ENCODE measurements at places on chromosomes 2 and 18.

- no peak for DNase-seq
Observed at GRCh38 chr2:192197357-192197756, 2.6 kb upstream of the TMEFF2 start.

DNA sequence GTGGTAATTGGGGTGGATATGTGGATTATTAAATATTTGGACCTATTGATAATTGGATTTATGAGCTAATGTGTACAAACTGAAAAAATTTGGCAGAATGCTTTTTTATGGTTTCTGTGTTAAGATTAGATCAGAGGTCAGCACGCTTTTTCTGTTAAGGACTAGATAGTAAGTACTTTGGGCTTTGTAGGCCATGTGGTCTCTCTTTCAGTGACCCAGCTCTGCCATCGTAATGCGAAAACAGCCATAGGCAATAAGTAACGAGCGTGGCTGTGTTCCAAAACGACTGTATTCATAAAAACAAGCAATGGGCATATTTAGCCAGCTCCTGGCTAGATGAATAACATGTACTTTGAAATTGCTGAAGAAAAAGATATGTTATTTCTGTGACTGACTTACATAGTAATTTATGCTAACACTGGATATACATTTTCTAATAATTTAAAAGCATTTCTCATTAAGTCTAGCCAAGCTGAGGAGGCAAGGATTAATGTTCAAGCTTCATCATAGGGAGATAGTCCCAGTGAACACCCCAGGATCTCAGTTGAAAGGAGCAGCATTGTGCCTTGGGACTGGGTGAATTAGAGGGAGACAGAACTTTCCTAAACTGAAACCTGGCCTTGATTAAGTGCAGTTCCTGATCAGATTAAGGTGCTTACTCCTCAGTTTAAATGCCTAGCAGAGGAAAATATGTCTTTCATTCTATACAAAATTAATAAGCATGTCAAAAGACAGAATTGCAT, 20.0 kb downstream of the CCDC138 start:
- DNase-seq: no peak

- no peak for DNase-seq
Observed at GRCh38 chr2:45583977-45584376, 27.1 kb downstream of the SRBD1 start.

DNA sequence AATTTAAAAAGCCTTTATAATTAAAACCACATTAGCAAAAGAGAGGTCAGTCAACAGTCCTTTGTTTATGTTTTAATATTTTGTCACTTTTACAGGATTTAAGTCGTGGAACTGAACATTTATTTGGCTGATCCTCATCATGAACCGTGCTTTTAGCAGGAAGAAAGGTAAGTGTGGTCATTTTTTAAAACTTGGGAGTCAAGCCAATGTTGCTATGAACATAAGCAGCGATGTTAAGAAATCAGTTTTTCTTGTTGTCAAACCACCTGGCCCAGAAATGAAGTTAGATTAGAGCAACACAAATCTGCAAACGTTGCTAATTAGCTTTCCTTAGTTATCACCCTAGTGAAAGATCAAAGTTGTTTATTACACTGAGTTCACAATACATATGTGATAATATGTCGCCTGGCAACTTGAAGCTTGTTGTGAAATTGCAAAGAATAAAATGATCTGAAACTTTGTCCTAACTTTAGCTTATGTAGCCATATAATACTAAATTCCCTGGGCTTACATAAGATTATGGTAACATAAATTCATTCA, 186.0 kb downstream of the GULP1 start:
- no peak for DNase-seq

- DNase-seq: no peak
Observed at GRCh38 chr2:108348816-108349570, 28.8 kb upstream of the SULT1C4 start.

DNA sequence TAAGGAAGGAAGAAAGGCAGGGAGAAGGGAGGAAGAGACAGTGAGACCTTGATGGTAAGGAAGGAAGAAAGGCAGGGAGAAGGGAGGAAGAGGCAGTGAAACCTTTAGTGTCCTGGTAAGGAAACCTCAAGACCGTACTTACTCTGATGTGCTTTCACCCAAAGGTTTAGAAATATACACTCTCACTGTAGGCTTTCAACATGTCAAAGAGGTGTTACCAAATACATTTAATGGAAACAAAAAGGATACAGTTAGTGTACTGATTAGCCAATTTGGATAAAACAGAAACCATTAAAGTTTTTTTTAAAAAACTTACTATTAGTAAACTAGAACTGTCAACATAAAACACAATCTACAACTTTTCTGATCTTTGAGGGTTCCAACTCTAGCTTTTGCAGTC, 7.1 kb downstream of the FBXO15 start:
- DNase-seq: no peak

DNA sequence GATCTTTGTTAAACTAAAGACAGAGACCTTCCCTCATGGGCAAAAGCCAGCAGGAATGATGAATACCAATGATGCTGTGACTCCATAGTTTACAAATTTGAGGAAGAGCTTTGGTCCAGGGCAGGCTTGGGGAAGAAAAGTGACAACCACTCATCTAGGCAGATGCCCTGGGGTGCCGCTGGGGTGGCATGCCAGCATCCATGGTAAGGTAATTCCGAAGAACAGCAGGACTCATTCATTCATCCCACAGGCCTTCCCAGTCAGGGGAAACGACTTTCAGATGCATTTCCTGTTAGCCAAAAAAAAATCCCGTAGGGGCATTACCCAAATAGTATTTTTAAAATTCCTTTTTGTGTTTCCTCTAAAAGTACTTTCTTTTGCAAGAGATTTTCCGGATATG, 180.7 kb upstream of the SERPINE2 start:
- DNase-seq: no peak

DNA sequence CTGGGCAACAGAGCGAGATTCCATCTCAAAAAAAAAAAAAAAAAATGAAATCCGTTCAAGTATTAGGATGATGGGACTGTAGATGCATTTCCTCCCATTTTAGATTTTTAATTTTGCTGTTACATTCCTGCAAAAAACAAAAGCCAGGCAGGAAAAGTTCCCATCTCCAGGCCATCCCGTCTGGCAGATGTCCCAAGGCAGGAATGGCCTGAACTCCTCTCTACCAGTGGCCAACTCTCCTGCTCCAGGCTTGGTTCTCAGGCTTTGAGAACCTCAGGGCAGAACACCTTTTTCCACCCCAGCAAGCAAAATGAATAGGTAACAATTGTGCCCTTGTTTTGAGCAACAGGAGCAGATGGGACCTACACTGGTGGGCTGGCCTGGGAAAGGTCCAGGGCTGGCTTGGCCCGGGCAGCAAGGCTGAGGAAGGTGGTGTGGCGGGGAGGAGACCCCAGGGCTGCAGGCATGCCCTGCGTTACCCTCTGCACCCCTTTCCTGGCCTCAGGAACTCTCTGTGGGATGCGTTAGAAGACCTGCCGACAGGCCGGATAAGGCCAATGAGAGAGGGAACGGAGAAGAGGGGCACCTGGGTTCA, 86.0 kb downstream of the FAM210A start:
- DNase-seq: no peak

DNA sequence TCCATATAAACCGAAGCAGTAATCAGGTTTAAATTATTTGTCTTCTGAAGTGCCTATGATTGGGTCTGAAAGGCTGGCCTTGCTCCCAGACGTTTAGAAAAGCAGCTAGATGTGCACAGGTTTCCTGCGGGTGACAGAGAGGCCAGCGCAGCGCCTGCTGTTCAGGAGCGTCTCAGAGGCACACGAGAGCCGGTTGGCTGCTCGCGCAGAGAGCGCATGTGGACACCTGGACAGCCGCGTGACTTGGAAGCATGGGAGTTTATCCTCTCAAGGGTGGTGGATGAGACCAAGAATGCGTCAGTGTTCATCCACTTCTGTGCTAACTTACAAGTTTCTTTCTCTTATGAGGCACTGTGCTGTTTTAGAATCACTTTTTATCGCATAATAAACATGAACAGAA, 303.7 kb downstream of the PTGR3 start:
- DNase-seq: no peak

- peak; percentile 49 for DNase-seq
Observed at GRCh38 chr2:178912416-178913048, 105.3 kb upstream of the TTN start.

GRCh38 chr2:73268830-73269685, 15.2 kb downstream of the FBXO41 start:
- peak; percentile 22 for DNase-seq

GRCh38 chr2:228016402-228016801, 145.0 kb downstream of the DAW1 start:
- DNase-seq: no peak

DNA sequence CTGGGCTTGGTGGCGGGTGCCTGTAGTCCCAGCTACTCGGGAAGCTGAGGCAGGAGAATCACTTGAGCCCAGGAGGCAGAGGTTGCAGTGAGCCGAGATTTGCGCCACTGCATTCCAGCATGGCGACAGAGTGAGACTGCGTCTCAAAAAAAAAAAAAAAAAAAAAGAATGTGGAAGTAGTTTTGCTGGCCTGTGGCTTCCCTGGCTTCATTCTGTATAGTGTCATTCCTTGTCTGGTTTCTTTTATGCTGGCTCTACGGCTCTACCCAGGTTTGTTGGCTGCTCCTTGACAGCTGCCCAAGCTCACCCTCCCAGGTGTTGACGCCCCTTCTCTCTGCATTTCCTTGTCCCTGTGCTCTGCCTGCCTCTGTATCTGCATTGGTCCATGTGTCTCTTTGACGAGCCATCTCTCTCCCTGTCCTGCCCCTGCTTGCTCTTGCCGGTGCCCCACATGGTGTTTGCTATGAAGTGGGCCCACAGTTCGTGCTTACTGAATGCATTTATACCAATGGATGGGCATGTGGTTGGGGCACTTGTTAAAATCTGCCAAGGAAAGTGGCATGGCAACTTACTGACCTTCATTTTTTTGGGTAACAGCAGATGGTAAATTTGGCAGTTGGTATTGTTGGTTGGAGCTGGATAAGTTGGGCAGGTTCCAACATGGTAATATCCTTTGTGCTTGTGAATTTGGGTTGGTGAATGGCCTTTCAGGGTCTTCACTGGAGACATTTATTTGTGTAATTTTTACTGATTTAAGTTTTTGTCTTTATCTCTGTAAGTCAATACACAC, 113.9 kb downstream of the MAP4K4 start:
- no peak for DNase-seq

- no peak for DNase-seq
Observed at GRCh38 chr2:74856004-74856578, 22.2 kb downstream of the HK2 start.

GRCh38 chr2:162198239-162198638, 45.0 kb downstream of the FAP start:
- peak; percentile 93 for DNase-seq

- no peak for DNase-seq
Observed at GRCh38 chr2:171965661-171966060, 34.1 kb upstream of the METAP1D start.

- DNase-seq: peak; percentile 44
Observed at GRCh38 chr2:112834396-112835037, 2.1 kb downstream of the IL1B start.

- no peak for DNase-seq
Observed at GRCh38 chr2:2575181-2575577, 244.1 kb upstream of the MYT1L start.

- no peak for DNase-seq
Observed at GRCh38 chr18:72868585-72869225, 918 bp upstream of the NETO1 start.

DNA sequence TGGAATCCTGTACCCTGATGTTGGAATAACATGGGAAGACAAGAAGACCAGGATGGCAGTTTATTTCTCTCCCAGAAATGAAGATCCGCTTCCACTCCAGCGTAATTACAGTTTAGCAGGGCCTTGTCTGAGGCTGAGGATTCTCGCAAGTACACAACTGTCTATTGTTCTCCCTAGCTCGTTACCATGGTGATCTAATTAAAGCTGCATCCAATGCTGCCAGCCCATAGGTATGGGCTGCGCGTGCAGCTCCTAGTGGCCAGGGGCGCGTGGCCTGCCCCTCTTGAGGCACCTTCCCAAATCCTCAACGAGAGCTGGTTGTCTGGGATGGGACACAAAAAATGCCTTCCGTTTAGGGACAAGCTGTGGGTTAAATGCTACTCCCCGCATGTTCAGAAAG, 344.9 kb downstream of the CYRIA start:
- no peak for DNase-seq

DNA sequence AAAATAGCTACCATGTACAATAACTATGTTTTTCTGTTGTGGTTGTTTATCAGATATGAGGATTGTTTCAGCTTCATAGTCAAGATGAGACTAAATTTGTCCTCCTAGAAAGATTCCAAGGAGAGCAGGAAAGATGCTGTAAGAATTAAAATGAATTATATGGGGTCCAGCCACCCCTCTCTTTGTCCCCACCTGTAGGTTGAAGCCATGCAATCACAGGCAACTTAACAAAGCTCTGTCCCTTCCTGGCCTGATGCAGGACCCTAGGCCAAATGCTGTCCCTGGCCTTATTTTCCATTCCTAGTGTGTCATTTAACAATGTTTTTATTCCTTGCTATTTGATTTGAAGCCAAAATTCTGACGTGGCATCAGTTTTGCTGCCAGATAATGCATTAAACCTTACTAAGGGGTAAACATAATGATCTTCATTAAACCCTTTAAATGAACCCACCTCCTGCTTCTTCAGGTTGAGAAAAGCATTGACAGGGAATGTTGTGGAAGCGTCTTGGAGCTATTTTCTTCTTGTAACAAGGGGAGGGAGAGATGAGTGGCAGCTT, 240.9 kb upstream of the ZNF521 start:
- DNase-seq: no peak

- DNase-seq: peak; percentile 20
Observed at GRCh38 chr18:44679914-44680272, 795 bp upstream of the SETBP1 start.

GRCh38 chr2:182504903-182505302, 78.1 kb upstream of the PDE1A start:
- peak; percentile 99 for DNase-seq

DNA sequence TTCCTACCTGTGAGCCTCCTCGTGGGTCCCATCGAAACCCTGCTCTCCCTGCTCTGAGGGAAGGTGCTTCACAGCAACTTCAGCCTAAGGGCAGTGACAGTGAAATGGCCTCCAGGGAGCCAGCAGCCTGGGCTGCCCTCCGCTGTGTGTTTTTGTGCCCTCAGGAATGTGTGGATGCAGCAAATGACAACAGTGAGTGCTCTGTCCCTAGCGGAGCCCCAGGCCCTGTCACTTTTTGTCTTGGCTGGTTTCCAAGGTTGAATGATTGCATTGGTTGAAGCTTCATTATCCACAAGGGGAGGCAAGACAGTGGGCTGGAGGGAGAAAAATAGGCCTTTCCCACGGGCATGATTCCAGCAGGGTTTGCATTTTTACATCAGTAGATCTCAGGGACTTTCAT, 42.9 kb downstream of the STON1 start:
- no peak for DNase-seq

DNA sequence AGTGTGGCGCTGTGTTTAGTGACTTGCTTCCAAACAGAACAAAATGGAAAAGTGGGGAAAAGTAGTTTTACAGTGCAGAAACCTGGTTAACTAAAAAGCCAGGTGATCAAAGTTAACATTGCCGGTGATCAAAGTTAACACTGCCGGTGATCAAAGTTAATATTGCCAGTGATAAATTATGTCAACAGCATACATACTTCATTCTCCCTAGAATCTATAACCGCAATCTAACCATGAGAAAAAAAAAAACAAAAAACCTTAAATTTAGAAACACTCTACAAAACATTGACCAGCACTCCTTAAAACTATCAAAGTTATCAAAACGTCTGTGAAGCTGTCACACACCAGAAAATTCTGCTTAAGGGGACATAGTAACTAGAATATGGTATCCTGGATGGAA, 18.6 kb downstream of the MAP4K3 start:
- DNase-seq: no peak

GRCh38 chr2:65615602-65616001, 183.2 kb upstream of the SPRED2 start:
- DNase-seq: no peak

GRCh38 chr2:50645346-50645745, 386.6 kb downstream of the NRXN1 start:
- DNase-seq: no peak

GRCh38 chr2:122960759-122961641, 1064.1 kb upstream of the CNTNAP5 start:
- DNase-seq: no peak
